NCI-H1436 treated with DMSO at 0.1 percent for 48 hours (cell line): ENCODE measurements at places on chromosomes 1 and 21.

DNA sequence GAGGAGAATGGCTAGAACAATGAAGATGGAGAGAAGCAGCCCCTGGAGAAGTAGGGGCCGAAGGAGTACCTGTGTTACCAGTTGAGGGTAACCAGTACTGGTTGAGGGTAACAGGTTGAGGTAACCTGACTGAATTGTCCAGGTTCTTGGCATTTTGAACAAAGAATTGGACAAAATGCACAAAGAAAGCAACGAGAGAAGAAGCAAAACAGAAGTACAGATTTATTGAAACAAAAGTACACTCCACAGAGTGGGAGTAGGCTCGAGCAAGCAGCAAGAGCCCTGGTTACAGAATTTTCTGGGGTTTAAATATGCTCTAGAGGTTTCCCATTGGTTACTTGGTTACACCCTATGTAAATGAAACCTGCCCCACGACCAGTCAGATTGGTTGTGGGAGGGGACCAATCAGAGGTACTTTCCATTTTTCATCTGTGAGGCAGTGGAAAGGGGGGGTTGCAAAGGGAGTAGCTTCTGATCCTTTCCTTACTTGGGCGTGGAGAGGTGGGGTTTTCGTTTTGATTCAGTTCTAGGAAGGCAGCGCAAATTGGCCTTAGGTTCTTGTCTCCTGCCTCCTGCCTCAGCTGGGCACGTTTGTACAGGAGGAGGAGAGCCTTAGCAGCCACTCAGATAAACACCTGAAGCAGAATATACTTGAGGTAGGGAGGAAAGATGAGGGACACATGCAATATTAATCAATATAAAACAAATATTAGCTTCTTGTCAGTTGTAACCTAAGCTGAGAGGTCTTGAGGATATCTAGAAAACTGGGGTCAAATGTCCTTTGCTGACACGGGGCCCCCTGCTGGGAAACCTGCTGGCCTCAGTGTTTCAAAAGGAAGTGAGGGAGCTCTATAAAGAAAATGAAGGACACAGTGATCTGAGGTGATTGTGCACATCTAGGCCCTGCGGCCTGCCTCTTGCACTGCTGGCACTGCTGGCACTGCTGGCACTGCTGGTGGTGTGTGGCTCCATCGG lies 14.3 kb upstream of the LSM10 start:
- peak; percentile 31 for DNase-seq

DNA sequence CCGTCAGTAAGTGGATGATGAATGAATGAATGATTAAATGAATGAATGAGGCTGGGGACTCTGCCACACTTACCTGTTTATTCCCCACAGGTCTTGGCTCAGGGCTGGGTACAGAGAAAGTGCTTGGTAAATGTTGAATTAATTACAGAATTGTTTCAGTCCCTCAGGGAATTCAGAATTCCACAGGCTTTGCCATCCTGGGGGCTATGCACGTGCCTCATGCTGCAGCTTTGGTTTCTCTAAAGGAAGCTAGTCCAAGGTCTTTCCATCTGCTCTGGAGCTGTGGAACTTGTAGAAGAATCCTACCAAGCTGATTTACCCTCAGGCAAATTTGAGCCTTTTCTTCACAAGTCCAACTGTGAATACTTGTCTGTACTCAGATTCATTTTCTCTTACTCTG lies 376.8 kb upstream of the AJAP1 start:
- no peak for DNase-seq

DNA sequence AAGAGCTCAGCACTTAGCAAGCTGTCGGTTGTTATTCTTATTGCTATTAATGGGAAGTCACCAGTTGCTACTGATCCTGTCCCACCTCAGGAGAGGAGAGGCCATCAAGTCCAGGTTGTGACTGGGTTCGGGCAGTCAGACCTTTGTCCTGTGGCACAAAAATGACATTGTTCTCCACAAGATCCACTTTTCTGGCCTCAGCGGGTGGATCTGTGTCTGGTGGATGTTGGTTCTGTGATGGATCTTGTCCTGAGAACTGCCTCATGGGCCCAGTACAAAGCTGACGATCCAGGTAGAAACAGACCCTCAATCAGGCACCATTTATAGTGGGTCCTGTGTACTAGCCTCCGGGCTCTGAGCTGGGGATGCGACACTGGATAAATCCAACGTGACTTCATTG lies 26.9 kb downstream of the TRIM67 start:
- no peak for DNase-seq

DNA sequence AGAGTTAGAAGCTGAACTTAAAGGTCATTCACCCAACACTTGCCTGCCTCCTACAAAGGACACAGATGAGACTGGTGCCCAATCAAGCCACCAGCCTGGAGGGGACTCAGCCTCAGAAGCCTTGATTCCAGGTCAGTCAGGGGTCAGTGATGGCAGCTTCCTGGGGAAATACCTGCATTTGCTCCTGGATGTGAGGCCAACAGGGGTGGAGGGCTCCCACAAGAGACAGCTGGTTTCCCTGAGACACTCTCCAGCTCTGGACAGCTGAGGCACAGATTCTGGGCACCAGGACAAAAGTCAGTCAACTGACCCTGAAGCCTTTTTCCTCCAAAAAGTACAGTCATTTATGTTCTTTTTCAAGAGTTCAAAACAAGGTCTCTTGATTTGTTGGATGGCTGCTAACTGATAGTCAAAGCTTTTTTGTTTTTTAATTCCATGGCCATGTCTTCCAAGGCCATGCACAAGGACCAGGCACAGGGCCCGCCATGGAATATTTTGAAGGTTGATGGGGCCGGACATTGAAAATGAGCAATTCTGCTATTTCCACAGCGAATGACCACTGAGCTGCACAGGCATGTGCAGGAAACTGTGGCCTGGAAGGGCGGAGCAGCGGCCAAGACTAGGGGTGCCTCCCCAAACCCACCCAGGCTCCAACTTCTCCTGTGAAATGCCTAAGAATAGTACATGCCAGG lies 1.8 kb downstream of the C2CD2 start:
- no peak for DNase-seq

- DNase-seq, result no peak
Observed at GRCh38 chr1:85322655-85323054, 46.2 kb upstream of the BCL10 start.

GRCh38 chr1:20615946-20616846 lies 17.1 kb upstream of the PINK1 start:
- no peak for DNase-seq

DNA sequence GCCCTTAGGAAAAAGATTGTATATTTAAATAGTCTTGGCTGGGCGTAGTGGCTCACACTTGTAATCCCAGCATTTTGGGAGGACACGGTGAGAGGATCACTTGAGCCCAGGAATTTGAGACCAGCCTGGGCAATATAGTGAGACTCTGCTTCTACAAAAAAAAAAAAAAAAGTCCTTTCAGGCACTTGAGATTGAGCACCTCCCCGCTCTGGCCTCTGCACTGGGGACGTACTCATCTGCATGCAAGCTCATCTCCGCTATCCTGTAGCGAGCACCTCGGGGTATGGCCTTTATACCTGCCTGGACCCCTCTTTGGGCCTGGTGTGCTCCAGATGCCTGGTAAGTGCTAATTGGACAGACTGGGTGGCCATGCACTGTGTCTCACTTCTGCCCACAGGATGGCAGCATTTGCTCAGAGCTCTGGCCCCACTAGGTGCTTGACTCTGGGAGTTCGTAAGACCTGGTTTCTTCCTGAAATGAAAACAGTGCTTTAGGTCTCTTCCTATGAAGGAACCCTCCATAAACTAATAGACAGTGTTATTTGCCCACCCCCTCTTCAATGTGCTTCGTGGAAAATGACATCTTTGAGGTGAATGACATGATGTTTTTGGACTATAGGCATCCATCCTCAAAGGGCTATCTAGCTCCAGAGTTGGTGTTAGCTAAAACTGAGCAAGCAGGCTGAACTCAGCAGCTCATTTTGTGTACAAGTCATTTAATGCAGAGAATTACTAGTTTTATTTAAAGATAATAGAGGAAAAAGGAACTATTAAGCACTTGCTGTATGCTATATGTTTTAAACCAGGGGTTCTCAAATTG lies 61.7 kb upstream of the ADAR start:
- peak; percentile 49 for DNase-seq

DNA sequence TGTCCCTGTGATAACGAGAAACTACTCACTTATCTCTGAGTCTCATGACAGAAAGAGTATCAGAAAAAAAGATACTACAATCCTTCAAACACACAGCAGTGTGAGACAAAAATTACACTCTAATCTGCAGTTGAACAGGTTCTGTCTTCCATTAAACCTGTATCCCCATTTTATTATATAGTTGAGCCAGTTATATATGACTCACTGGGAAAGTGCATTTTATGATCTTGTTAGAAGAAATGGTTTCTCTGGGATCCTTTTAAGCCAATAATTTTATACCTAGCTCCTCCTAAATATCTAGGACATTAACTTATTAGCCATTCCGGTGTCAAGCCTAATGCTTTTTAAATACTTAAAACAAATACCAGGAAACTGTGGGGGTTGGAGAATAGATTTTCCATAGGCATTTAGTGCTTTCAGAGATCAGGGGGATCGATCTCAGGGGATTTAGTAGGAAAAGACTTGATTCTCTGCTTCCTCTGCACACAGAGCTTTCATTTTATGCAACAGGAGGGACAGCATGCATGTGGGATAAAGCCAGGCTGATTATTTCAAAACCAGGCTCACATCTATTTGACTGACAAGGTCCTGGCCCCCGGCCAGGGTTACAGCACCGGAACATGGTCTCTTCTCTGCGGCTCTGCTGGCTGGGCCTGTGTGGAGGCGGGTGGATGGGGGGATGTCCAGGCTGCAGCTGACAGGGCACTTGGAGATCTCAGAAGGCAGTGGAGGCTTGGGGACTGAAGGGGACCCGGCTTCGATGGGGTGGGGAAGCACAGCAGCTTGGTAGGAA lies 310.6 kb downstream of the DISC1 start:
- DNase-seq, result no peak

DNA sequence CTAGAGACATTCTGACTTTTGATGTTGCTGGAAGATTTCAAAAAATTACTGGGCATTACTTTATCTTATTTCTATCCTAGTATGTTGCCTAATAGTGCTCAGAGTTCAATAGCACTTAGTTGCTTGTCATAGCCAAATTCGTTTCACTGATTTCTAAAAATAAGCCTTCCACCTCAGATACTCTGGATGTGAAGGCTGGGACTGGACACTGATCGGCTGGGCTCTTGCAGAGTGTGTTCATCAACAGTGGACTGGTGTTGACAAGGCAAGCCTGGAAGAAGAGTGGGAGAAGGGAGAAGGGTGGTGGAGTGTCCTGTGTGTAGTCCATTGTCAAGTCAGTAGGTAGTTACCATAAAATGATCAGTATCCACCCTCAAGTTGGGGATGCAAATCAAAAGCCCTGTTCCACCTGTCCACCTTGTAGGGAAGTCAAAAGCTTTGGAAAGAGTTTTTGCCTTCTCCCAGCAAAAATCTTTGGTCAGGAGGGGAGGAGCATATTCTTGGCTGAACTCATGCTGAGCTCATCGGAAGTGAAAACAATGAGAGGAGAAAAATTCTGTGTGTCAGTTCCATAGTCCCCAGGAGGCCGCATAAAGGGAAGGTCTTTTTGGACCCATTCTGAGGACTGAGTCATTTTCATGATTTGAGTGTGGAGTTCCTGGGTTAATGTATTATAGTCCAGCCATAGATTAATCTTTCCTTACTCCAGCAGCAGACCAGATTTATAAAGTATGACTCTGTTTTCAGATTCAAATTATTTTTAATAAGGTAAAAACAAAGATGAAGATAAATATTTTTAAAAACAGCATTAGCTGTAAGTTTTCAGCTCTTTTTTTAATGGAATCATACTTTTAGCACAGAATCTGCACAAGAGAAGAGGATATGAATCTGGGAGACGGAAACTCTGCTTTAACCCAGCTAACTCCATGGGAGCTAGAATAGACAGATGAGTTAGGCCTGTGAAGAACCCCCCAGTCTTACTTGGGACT lies 99.5 kb upstream of the BMP8A start:
- DNase-seq, result no peak

DNA sequence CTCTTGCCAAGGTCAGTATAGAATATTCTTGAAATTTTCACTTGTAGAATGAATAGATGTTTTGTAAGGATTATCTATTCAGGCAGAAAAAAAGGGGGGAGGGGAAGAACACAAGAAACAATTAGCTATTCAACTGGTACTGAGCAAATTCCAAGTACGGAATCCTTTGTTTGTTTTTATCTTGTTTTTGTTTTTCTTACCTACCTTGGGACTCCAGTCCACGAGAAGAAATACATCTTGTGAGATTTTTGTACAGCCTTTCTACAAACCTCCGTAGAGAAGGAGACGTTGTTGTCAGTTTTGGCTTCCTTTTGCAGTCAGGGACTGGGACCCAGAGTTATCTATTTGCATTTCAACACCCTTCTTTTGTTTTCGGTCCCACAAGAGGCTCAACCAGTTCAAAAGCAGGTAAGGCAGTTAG lies 36.0 kb downstream of the ZNF281 start:
- DNase-seq, result no peak

DNA sequence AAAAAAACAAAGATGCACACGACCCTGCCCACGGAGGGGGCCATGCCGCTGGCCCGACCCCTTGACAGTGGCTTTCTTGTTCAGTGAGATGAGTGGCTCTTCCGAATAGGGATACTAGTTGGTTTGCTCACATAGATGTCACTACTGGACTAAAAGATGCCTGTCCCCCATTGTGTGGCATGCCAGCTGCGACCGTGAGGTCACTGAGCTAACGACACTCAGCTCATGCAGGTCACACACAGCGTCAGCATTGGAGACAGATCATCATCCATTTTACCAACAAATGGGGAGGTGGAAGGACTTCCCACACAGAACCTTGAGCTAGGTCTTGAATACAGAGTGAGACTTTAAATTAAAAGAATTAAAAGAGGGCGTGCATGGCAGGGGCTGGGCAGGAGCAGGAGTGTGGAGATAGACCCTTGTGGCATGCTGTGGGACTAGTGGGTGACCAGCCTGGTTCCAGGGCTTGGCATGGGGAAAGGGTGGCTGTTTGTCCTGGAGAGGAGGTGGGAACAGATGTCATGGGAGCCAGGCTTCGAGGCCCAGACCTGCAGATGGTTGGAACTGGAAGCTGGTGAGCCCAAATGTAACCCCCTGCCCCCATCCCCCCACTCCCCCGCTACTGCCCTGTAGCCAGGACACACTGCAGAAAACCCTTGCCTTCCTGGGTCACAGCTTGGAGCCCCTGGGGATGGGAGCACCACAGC lies 12.4 kb downstream of the SLC1A7 start:
- no peak for DNase-seq

DNA sequence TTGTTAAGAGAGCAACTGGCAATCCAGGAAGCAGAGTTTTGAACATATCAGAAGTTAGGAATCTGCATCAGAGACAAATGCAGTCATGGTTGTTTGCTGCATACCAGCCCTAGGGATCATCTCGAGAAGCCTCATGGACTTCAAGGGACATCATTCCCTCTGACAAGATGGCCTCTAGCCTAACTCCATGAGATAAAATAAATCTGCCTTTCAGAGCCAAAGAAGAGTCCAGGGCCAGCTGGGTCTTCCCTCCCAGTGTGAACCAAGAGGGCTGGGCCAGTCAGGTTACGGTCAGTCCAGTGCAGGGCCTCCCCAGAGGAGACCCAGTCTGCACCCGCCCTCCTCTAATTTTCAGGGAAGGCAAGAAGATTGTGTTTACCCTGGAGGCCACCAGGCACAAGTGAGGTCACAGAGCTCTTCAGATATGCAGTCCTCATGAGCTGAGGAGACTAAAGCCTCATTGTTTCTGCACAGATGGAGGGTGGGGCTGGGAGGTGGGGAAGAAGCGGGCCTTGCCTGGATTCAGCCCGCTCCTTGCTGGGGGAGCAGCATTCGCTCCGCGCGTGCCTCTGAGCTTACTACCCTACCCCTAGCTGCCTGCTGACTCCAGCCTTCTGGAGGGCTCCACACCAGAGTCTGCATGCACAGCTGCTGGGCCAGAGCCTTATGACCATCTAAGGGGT lies 52.8 kb downstream of the CAPN2 start:
- no peak for DNase-seq

GRCh38 chr1:165894591-165894990 lies 67.2 kb downstream of the UCK2 start:
- DNase-seq, result no peak
